ENCODE measurements at places on chromosomes 3 and 15.

- DNase-seq: no peak
These were observed 31.6 kb downstream of the SAXO2 start for GRCh38 chr15:82294061-82294690.

- DNase-seq: no peak
These were observed 159.9 kb downstream of the OCA2 start for GRCh38 chr15:27939246-27939645.

GRCh38 chr3:160981217-160981938 is 123.8 kb downstream of the B3GALNT1 start:
- DNase-seq: peak; percentile 79

DNA sequence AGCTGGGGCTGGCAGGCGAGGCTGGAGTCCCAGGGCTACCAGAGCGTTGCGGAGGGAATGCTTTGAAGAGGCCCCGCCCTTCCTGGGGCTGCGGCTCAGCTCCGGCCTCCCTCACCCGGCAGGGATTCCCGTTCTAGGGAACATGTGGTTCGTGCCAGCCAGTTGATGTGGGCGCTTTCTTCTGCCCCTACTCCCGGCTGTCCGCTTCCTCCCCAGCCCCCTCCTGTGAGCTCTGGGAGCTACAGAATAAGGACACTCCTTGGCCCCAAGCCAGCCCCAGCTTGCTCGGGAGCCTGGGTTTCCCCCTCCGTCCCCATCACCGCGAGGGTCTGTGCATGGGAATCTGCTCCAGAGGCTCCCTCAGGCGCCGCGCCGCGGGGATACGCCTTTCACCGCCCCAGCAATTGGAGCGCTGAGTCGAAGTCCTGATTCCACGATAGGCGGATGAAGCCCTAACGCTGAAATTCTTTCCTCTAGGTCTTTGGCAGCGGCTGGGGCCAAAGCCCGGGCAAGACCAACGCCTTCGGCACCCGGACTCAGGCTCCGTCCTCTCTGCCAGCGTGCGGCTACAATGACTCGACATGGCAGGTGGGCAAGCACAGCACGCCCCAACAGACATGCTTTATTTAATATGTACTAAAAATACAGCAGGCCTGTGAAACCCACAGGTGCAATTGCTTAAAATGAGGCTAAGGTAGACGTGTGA is 69.5 kb downstream of the KLF15 start:
- DNase-seq: no peak

GRCh38 chr3:15385901-15386653 is 41.3 kb downstream of the METTL6 start:
- DNase-seq: no peak

GRCh38 chr3:20511863-20512505 is 326.0 kb upstream of the SGO1 start:
- DNase-seq: no peak

- DNase-seq: no peak
These were observed 20.3 kb upstream of the TNIK start for GRCh38 chr3:171480526-171480925.

GRCh38 chr3:23165571-23165970 is 37.6 kb upstream of the UBE2E2 start:
- DNase-seq: no peak

GRCh38 chr3:40267937-40268724 is 41.4 kb upstream of the EIF1B start:
- no peak for DNase-seq

- no peak for DNase-seq
These were observed 14.8 kb upstream of the FSIP1 start for GRCh38 chr15:39797407-39797806.

DNA sequence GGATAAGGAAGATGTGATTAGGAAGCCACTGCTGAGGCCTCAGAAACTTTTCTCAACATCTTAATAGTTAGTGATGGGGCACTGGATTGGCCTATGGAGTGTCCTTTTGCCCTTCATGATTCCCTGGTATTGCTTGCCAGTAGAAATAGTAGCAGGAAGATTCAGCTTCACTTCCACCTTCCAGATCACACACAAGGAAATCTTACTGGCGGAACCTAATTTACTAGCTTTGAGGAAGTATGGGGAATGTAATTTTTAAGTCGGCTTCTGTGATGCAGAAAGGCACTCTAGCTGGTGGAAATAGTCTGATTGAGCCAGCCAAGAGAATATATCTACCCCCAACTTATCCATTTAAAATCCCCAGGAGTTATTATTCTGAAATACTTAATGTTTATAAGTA is 46.5 kb downstream of the LPP start:
- DNase-seq: no peak

DNA sequence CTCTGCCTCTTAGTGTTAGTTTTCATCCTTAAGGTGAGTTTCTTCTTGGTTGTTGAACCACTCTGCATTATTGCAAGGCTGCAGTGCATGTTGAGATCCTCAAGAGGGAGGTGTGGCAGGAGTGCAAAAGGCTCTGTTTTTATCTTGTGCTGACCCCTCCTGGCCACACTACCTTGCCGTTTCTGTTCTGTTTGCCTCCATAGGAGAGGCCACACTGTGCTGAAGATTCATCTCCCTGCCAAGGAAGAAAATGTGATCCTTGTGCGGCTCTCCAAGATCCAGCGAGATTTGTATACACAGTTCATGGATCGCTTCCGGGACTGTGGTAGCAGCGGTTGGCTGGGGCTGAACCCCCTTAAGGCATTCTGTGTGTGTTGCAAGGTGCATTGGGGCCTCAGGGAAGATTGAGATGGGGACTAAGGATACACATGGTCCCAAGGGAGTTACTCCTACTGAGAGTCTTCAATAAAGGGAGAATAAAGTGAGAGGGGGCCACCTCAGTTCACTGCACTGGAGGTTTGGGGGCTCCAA is 33.0 kb upstream of the TEX264 start:
- peak; percentile 16 for DNase-seq

DNA sequence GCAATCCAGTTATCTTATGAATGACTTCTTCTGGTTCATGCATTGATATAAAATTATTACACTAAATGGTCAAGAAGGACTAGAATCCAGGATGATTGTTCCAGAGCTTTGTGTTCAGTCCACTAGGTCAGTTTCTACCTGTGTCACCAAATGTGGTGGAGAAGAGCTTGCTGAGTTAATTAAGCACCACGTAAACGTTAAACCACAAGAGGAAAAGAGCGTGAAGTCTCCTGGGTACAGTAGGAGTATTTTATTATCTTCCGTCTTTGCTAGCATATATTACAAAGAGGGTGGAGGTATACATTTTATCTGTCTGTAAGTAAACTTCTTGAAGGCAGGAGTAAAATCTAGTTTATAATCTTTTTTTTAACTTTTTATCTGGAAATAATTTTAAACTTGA is 23.5 kb downstream of the CHP1 start:
- peak; percentile 15 for DNase-seq

GRCh38 chr3:143811602-143812001 is 36.7 kb downstream of the SLC9A9 start:
- no peak for DNase-seq

DNA sequence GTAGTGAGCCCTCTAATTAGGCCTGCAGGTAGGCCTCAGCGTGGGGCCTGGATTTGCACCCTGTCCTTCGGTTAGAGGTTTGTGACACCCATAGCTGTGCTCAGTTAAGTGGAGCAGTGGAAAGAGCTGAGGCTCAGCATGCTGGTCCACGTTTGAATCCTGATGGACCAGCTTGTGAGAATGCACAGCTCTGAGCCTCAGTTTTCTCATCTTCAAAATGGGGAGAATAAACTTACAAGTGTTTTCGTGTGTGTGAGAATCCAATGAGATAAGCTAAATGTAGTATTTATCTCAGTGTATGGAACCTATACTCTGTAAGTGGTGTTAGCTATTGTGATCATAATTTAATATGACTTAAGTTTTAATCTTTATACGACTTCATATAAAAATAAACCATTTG is 22.5 kb downstream of the EEFSEC start:
- DNase-seq: no peak

- DNase-seq: no peak
These were observed 160.2 kb upstream of the RASGRP1 start for GRCh38 chr15:38724827-38725226.

GRCh38 chr3:42846685-42847522 is 28.8 kb downstream of the CYP8B1 start:
- DNase-seq: peak; percentile 60

DNA sequence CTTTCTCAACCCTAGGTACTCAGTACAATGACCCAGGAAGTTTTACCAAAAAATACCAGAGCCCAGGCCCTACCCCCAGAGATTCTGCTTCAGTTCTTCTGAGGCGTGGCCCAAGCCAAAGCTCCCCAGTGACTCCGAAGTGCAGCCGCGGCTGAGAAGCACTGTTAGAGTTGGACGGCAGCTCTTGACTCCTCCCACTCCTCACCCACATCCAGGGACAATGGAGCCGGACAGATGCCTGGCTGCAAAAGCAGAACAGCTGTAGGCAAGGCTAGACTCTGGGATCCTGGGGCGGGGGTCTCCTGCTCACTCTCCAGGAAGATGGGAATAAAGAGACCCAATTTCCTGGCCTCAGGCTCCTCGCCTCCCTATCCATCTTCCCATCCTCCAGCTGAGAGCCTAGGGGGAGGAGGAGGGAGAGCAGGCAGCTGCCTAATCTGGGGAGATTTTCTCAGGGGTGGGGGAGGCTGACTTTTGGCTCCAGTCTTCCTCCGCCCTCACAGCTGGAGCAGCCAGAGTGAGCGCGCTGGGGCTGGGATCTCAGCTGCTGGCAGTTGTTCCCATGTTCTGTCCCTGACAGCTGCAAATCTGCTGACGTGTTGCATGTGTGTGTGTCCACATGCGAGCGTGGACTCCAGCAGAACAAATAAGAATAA is 223.8 kb downstream of the OPA1 start:
- DNase-seq: no peak

DNA sequence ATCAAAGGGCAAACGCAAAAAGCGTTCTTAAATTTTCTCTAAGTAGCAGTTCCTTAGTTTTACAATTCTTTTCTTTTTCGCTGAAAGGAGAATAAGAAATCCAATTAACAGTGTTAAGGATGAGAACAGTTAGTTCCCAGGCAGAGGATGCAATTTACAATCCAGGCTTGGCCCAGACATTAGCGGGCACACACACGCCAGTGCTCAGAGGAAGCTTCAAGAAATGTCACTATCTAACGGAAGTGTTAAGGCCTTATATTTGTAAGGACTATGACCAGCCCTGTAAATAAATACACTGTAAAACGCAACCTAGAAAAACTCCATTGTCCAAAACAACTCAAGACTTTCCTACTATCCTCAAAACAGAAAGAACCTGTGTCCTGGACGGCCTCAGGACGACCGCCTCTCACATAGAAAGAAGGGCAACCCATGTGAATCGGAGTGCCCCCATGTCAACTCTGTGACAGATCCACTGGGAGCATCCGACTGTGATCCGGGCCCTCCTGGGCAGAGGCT is 1.3 kb downstream of the ACAP2 start:
- DNase-seq: peak; percentile 62

DNA sequence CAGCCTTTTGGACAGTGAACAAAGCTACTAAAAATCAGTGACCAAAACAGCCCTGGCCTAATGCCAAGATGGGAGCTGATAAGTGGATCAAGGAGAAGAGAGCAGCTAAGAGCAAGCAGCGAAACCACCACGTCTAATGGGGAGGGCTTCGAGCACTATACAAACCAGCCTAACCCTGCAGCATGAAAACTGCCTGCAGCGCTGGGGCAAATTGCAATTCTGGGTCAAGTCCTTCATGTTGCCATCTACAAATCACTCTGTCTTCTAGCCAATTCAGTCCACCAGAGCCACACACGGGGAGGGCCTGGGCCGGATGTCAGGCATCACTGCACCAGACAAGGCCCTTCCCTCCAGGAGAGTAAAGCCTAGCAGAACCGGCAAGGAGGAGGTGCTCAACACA is 30.5 kb upstream of the SPATA12 start:
- no peak for DNase-seq

- no peak for DNase-seq
These were observed 4.6 kb downstream of the SPCS1 start for GRCh38 chr3:52710512-52710911.

- DNase-seq: no peak
These were observed 59.9 kb downstream of the CCNL1 start for GRCh38 chr3:157100096-157100477.

- DNase-seq: no peak
These were observed 30.3 kb upstream of the SKIL start for GRCh38 chr3:170327040-170327808.

DNA sequence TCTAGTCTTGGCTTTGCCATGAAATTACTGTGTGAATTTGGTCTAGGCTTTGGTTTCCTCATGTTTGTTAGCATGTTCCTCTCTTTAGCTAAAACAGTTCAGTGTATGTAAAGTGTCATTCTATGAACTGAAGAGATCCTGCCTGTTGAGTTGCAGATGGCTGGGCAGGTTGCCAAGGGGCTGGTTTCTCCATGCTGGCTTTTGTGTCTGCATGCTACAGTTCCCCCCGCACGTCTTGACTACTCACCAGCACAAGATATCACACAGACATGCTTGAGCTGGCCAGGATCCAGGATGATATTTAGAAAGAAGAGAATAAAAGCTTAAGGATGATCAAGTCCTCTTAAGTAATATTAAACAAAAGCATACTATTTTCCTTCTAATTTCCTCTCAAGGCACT is 90.2 kb downstream of the CERS3 start:
- DNase-seq: peak; percentile 8

DNA sequence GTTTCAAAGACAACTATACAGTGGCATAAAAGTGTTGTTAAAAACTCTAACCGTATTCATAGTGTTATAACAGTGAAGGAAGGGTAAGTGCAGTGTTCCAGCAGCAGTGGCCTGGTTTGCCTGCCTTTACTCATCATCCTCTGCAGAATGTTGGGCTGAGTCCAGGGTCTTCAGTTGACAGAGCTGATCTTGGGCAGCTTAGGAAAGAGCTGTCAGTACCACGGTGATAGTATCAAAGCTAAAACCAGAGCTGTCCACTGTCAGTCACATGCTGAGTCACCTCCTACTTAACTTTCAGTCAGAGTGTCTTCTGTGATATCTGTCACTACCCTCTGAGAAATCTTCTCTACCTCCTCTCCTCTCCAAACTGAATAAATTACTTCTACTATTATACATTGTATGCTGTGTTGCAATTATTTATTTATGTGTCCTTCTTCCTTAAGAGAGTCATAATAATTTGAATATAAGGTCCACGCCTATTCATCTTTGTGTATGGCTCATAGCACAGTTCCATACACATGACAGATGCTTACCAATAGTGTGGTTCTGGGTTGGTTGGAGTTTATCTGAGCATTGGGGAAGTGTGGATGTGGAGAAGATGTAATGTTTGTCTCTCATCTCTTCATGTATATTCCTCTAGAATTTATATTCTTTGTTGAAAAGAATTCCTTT is 242.1 kb downstream of the ZIC1 start:
- DNase-seq: no peak

- no peak for DNase-seq
These were observed 135.2 kb upstream of the SLC6A11 start for GRCh38 chr3:10680796-10681195.

All from KG1 (cell line).